ENCODE measurements at places on chromosomes 12 and 14.

- DNase-seq = no peak
These were observed 193.9 kb downstream of the RASSF9 start for GRCh38 chr12:85642288-85642687.

DNA sequence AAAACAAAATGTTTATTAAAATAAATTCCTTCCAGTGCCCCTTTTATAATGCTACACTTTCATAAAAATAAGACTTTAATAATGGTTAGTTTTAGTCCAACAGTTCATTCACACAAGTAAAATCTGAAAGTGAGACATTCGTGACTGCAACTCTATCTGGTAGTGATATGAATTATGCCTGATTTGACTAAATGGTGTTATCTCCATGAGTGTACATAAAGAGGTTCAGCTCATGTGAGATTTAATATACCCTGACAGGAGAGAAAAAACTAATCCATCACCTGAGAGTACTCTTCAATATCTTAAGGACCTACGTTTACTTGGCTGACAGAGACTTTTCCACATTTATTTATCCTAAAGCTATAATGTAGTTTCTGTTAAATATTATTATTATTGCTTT lies 34.0 kb downstream of the ERO1A start:
- DNase-seq = no peak

DNA sequence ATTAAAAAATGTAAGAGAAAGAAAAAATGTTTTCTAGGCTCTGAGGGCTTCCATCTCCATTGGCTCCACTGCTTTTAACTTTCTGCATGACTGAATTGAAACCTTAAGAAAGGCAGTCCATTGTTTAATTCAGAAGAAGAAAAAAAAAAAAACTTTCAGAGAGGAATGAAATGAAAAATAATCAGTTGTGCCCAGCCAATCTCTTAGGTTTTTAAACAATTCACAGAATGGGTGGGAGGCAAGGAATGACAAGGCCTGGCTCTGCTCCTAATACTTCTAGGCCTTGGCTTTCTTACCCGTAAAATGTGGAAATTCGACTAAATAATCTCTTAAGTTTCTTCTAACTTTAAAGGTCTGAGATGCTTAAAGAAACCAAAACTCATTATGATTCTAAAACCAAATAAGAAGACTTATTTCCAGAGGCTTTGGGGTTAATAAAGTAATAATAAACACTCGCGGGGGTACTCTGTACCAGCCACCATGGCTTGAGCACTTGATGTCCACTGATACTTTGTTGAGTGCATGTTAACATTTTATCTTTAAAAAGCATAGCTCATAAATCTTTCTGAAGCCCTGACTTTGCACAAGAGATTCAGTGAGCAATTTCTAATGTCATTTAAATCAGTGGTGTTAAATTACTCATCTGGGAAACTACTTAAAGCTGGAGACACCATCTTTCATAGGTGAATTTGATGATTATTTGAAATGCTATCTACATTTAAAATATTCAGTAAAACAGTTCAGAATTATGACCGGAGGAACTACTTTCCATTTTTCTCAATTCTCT lies 49.6 kb downstream of the STON2 start:
- no peak for DNase-seq

GRCh38 chr14:61191733-61192132 lies 89.4 kb downstream of the TMEM30B start:
- no peak for DNase-seq

DNA sequence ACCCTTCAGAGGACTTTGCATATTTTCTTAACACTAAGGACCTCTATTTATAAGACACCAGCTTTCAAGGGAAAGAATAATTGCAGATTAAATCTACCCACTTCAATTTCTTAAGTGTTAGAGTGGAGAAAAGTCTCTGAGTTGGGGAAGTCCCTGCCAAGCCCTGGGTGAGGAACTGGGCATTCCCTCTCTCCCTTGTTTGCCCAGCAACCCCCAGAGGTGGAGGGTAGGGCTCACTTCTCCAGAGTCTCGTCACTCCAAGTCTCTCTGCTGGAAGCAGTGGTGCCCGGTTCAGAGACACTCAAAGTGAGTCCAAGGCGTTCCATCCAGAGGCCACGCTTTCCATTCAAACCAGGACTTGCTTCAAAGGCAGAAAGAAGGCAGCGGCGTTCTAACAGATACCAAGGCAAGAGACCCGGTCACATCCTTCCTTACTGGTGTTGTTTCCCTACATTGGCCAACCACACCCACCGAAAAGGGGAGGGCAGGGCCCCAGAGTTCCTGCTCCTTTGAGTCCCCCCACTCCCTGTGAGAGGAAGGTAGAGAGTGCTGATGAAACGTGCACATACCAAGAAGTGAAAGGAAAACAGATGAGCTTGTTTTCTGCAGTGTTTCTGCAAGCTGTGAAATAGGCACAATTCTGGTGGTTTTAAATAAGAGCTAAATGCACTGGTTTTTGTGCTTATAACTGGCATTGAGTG lies 6.1 kb upstream of the BDKRB2 start:
- no peak for DNase-seq

GRCh38 chr12:11967376-11968047 lies 103.2 kb upstream of the BCL2L14 start:
- no peak for DNase-seq

DNA sequence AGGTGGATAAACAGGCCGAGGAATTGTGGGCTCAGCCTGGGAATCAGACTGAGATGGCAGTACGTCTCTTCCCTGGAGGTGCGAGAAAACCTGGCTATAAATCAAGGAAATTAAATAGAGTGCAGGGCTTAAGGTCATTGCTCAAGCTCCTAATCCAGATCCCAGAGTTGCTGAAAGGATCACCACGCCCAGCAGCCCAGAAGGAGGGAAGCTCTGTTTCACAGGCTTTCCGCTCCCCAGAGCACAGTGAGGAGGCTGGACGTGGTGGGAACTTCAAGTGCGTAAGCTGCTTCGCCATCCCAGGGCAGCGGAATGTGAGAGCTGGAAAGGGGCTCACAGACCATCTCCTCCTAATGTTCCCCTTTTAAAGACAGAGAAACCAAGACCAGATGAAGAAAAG lies 651.6 kb upstream of the TBX3 start:
- DNase-seq = no peak

- no peak for DNase-seq
These were observed 162.9 kb downstream of the DUSP6 start for GRCh38 chr12:89189448-89189847.

GRCh38 chr12:127944211-127944899 lies 322.6 kb upstream of the TMEM132C start:
- DNase-seq = no peak

GRCh38 chr14:46306267-46306666 lies 345.3 kb downstream of the RPL10L start:
- no peak for DNase-seq

- DNase-seq = no peak
These were observed 101.9 kb upstream of the OVCH1 start for GRCh38 chr12:29599381-29599780.

DNA sequence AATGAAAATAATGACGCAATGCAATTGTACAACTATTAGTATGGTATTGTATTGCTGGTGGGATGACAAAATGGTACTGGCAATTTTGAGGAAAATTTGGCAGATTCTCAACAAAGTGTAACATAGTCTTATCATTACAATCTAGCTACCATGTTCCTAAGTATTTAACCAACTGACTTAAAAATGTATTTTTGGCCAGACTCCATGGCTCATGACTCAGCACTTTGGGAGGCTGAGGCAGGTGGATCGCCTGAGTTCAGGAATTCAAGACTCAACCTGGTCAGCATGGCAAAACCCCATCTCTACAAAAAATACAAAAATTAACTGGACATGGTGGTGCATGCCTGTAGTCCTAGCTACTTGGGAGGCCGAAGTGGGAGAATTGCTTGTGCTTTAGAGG lies 1409.5 kb downstream of the AACS start:
- no peak for DNase-seq

GRCh38 chr12:51496895-51497294 lies 72.3 kb downstream of the SLC4A8 start:
- DNase-seq = no peak

GRCh38 chr14:103450416-103450815 lies 65.2 kb downstream of the MARK3 start:
- no peak for DNase-seq

DNA sequence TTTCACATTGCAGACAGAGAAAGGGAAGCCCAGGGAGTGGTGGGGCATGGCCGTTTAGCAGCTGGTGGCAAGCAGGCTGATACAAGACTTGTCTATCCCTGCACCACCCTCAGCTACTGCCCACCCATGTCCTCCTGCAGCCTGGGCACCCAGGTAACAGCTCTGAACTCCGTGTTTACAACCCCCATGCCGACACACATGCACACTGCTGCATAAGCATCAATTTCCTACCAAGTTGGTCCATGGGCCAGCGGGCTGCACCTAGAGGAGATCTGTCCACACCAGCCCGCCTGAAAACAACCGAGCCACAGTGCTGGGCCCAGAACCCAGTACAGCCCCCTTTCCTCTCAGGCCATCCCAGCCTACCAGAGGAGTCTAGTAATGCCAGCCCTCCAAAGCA lies 75.9 kb upstream of the C14orf180 start:
- no peak for DNase-seq

- no peak for DNase-seq
These were observed 90.9 kb upstream of the PLXNC1 start for GRCh38 chr12:94057262-94058151.

DNA sequence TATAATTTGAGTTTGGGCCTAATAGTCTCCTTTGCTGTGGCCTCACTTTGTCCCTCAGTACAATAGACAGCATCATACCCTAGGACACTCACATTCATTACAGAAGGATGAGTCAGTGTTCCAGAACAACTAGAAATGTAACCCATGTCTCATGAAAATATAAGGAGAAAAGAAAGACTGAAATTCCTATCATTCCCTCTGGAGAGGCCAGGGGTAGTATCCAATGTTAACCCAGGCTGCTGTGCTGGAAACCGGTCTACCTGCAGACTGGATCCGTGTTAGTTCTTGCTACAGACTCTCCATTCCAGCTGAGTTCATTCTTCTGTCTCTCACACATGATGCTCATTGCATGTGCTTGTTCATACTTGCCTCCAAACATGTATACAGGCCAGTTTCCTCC lies 75.8 kb upstream of the HOXC13 start:
- no peak for DNase-seq

GRCh38 chr14:103314496-103315277 lies 19.4 kb upstream of the EIF5 start:
- DNase-seq = no peak

GRCh38 chr14:64639340-64639821 lies 64.8 kb upstream of the PLEKHG3 start:
- DNase-seq = no peak

DNA sequence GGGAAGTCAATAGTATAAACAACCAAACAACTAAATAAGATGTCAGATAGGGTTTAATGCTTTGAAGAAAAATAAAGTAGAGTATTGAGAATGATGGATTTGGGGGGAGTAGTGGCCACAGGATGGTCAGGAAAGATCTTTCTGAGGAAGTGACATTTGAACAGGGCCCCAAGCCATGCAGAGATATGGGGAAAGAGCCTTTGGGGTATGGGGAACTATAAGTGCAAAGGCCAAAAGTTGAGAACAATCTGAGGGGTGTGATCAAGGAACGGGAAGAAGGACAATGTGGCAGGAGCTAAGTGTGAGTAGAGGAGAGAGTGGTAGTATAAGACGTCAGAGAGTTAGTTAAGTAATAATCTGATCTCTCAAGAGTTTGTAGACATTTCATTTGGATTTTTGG lies 1.3 kb downstream of the MRPS35 start:
- no peak for DNase-seq

DNA sequence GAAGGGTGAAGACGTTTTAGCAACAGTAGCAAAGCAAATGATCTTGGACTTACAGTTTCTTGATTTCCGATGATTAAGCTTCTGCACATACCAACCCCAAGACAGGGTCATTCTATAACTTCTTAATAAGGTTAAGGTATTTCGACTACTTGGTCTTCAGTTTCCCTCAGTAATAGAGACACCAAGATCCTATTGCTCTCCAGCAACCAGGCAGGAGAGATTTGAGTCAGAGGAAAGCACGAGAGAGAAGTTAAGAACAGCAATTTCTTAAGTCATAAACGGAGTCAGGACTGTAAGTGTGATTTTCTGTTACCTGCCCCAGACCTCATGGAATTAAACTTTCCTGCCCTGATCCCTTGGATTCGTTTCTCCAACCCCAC lies 215.6 kb downstream of the TTC8 start:
- no peak for DNase-seq

GRCh38 chr12:50400104-50400637 lies 514 bp upstream of the LARP4 start:
- DNase-seq = peak; percentile 88

- no peak for DNase-seq
These were observed 47.2 kb upstream of the KITLG start for GRCh38 chr12:88627501-88627900.

DNA sequence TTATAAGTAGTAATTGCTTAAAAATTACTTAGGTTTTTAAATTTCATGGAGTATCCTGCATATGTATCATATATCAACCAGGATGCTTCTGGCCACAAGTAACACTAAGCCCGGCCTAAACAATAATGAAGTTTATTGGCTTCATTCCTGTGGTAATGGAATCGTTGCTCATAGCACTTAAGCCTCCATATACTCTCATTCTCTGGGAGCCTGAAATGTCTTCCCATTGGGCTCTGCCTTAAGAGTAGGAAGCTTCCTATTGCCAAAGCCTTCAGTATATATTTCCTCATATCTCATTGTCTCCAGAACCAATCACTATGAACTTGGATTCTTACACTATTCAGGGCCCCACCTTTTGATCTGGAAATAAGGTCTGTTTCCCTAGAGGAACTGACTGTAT lies 83.8 kb upstream of the DNM1L start:
- DNase-seq = no peak

- no peak for DNase-seq
These were observed 208.4 kb upstream of the FKBP4 start for GRCh38 chr12:2586156-2587038.

DNA sequence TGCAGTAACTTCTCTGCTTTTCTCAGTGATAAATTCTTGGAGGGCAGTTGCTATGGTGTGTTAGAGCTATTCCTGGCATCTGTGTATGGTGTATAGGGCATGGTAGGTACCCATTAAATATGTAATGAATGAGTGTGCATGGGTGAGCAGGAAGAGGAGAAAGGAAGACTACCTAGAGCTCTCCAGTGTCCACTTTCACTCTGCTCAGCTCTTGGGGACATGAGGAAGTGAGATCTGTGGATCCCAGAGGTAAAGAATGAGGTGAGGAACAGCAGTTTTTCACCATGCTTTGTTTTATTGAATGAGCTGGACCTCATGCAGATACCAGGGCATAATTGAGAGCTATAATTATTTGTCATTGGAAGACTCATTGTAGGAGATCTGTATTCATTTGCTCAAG lies 444.8 kb upstream of the RGS6 start:
- DNase-seq = no peak

GRCh38 chr12:51941604-51942003 lies 9.9 kb upstream of the ACVR1B start:
- no peak for DNase-seq

DNA sequence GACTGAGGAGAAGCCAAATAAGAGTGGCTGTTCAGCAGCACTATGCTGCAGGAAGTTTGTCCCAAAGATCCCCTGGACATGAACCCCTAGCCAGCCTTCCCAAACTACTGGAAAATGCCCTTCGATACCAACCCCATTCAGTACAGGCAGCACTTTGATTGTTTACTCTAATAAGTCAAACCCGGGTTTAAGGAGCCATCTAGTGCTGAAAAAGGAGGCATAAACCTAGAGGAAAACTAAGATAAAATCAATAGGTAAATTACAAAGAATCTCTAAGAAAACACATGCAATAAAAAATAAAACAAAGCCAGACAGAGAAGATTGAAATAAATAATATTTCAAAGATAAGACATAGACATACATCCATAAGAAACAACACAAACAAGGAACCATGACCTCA lies 771.6 kb downstream of the RPS29 start:
- no peak for DNase-seq

- DNase-seq = no peak
These were observed 85.6 kb downstream of the FOXN3 start for GRCh38 chr14:89331398-89331797.

Data from SK-N-MC (cell line).